ENCODE measurements at places on chromosomes 7 and 10. TPM values are rescaled to one million over a fixed set of nuclear protein-coding genes. Genes with fewer than 3 reads are reported as not detected.
A peak's percentile ranks its signal among the peaks of the same experiment; 100 is the strongest.

GRCh38 chr10:62582804-62583208 is 208.6 kb downstream of the ZNF365 start:
- H3K36me3 ChIP-seq, result no peaks in the 10 kb centered on the region
- no peak overlapping the region for H3K27ac ChIP-seq
- H3K27me3 ChIP-seq, result peaks cover 4% of the 10 kb centered on the region
- no peak overlapping the region for H3K4me3 ChIP-seq
- H3K4me1 ChIP-seq, result peaks cover 6% of the 10 kb centered on the region

DNA sequence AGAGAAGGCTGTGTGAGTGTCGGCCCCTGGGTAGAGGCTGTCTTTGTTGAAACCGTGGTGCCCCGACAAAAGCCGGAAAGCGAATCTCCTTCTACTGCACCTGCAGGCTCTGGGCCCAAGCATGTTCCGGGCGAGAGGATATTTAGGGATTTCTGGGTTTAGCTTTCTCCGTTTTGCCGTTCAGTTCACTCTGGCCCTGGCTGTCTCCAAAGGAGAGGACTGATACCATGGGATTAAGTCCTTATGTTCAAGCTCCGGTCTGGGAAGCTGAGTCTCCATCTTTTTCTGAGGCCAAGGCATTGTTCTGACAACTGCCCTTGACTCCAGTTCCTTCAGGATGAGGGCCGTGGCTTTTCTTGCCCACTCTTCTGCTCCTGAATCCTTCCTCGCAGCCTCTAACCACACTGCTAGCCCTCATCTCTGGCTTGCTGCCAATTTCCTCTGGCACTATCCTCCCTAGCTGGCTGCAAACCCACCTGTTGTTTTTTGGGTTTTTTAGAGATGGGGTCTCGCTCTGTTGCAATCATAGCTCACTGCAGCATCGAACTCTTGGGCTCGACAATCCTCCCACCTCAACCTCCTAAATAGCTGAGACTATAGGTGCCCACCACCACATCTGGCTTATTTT is 206.8 kb downstream of the SKIDA1 start:
- no peaks in the 10 kb centered on the region for H3K36me3 ChIP-seq
- H3K27ac ChIP-seq, result peak overlapping the region; percentile 20
- H3K4me3 ChIP-seq, result no peak overlapping the region
- H3K4me1 ChIP-seq, result peaks cover 29% of the 10 kb centered on the region
- H3K27me3 ChIP-seq, result no peaks in the 10 kb centered on the region

ITPRID1 gene
- total RNA-seq, result 0.07 TPM

IL2RA gene
- total RNA-seq, result not detected

GRCh38 chr7:30463405-30464145 is 15.0 kb downstream of the NOD1 start:
- H3K36me3 ChIP-seq, result no peaks in the 10 kb centered on the region
- peaks cover 43% of the 10 kb centered on the region for H3K4me1 ChIP-seq
- H3K27ac ChIP-seq, result no peak overlapping the region
- no peak overlapping the region for H3K4me3 ChIP-seq
- no peak for DNase-seq

SEC31B gene
- total RNA-seq, result 8.9 TPM

TMEM72 gene
- total RNA-seq, result 1.2 TPM

Data from type B pancreatic cell (in vitro differentiated cells).